HCT116 (cell line): ENCODE measurements at places on chromosomes 7 and 10. TPM values are rescaled to one million over a fixed set of nuclear protein-coding genes. Genes with fewer than 3 reads are reported as not detected.
A peak's percentile ranks its signal among the peaks of the same experiment; 100 is the strongest.

GRCh38 chr10:2924431-2924830, 142.9 kb upstream of the PFKP start:
- no peaks in the 10 kb centered on the region for H3K36me3 ChIP-seq
- no peaks in the 10 kb centered on the region for H3K4me1 ChIP-seq
- H3K27ac ChIP-seq = no peak overlapping the region

- no peak for DNase-seq
- H3K27ac ChIP-seq = no peak overlapping the region
- no peaks in the 10 kb centered on the region for H3K27me3 ChIP-seq
- no peak overlapping the region for H3K4me3 ChIP-seq
- H3K4me1 ChIP-seq = peaks cover 15% of the 10 kb centered on the region
- no peaks in the 10 kb centered on the region for H3K36me3 ChIP-seq
Measured at GRCh38 chr10:91596825-91597196, 36.1 kb downstream of the PPP1R3C start.

GRCh38 chr10:69372126-69372980, 44.4 kb downstream of the TACR2 start:
- H3K27ac ChIP-seq = no peak overlapping the region
- H3K4me1 ChIP-seq = no peaks in the 10 kb centered on the region
- no peak for DNase-seq
- H3K4me3 ChIP-seq = no peak overlapping the region

DNA sequence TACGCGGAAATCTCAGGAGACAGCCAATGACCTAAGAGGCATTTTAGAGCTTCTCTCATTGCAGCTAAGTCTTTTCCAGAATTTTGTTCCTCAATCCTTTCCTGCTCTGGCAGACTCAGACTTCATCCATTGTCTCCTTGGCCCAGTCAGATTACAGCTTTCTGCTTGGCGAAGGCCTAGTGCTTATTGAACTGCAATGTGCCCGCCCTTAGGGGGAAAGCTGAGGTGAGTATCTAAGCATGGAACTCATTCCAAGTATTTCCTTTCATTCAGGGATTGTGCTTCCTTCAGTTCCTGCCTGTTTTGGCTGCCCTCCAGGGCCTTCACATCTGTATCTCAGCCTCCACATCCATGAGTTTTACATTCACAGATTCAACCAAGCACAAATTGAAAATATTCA, 37.5 kb downstream of the PRLHR start:
- no peaks in the 10 kb centered on the region for H3K36me3 ChIP-seq
- no peak overlapping the region for H3K27ac ChIP-seq
- no peaks in the 10 kb centered on the region for H3K4me1 ChIP-seq
- H3K27me3 ChIP-seq = peaks cover 7% of the 10 kb centered on the region; the same call in 1 of the 2 replicates
- DNase-seq = no peak

GRCh38 chr7:69927461-69927860, 329.2 kb downstream of the AUTS2 start:
- H3K4me3 ChIP-seq = no peak overlapping the region
- no peak overlapping the region for H3K27ac ChIP-seq
- no peaks in the 10 kb centered on the region for H3K36me3 ChIP-seq
- no peaks in the 10 kb centered on the region for H3K27me3 ChIP-seq

DNA sequence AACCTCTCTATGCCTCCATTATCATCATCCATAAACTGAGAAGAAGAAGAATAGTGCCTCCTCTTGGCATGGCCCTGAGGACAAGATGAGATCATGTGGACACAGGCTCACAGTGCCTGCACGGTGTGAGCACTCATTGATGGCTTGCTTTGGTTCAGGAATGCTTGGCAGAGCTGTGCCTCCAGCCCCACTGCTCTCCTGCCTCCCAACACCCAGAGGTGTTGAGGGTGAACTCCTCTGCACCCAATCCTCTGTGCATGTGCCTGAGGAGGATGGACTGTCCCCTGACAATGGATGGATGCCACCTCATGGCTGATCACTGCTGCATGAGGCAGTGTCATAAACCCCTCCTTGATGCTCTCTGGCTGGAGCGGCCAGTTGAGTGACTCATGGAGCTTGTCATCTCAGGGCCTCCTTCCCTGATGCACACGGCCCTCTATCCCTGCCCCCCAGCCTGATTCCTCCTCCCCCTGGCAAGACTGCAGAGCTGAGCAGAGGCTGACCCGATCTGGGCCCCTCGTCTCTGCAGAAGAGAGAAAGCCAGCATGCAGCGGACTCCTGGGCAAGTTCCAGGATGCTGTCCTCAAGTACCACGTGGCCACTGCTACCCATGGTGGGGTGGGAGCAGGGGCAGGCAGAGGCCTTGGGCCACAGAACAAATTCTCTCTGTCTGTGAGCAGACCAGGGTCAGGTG, 136.3 kb downstream of the KCNMA1 start:
- peaks cover 20% of the 10 kb centered on the region for H3K4me1 ChIP-seq
- H3K27ac ChIP-seq = no peak overlapping the region
- H3K27me3 ChIP-seq = no peaks in the 10 kb centered on the region

GRCh38 chr10:80152820-80153219, 20.3 kb downstream of the PLAC9 start:
- H3K27ac ChIP-seq = no peak overlapping the region
- peaks cover 15% of the 10 kb centered on the region for H3K4me1 ChIP-seq
- H3K27me3 ChIP-seq = no peaks in the 10 kb centered on the region
- no peak overlapping the region for H3K4me3 ChIP-seq

GRCh38 chr7:63900394-63901203, 98.0 kb upstream of the ZNF722 start:
- H3K36me3 ChIP-seq = no peaks in the 10 kb centered on the region
- H3K4me3 ChIP-seq = no peak overlapping the region
- no peak overlapping the region for H3K27ac ChIP-seq
- no peak for DNase-seq
- no peaks in the 10 kb centered on the region for H3K4me1 ChIP-seq

DNA sequence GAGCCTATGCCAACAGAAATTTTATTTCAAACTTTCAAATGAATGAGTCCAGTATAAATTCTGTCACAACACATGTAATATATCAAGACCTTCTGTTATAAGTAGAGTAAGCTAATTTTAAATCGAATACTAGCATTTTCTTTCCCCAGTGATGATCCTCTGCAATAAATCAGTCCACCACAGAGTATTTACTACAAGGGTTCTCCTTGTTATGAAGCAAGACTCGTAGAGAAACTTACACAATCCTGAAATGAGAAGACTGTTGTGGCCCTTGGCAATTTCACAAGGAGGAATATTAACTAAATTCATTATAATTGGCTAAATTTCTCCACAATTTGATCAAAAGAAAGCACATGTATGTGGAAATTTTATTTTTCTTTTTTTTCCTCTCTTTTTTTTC, 312.4 kb upstream of the DGKB start:
- no peak for DNase-seq
- no peak overlapping the region for H3K4me3 ChIP-seq
- H3K27ac ChIP-seq = no peak overlapping the region
- H3K27me3 ChIP-seq = no peaks in the 10 kb centered on the region
- H3K4me1 ChIP-seq = no peaks in the 10 kb centered on the region
- no peaks in the 10 kb centered on the region for H3K36me3 ChIP-seq

DNA sequence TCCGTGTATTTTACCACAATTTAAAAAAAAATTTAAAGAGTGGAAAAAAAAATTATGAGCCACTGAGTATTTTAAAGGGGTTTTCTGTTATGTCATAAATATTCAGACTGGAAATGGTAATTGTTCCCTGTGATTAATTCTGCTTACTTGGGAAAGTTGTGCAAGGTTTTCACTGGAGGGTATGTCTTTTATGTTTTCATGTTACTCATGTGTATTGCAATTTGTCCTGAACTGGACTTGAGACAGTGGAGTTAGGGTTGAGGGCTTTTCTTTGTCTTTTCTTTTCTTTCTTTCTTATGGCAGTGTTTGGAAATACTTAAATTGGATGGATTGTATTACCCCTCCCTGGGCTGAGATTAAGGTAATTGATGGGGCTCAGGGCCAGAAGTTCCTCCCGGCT, 257.7 kb downstream of the BAMBI start:
- peaks cover 2% of the 10 kb centered on the region; the same call in 1 of the 2 replicates for H3K4me1 ChIP-seq
- H3K36me3 ChIP-seq = no peaks in the 10 kb centered on the region
- H3K4me3 ChIP-seq = no peak overlapping the region
- H3K27ac ChIP-seq = no peak overlapping the region

DNA sequence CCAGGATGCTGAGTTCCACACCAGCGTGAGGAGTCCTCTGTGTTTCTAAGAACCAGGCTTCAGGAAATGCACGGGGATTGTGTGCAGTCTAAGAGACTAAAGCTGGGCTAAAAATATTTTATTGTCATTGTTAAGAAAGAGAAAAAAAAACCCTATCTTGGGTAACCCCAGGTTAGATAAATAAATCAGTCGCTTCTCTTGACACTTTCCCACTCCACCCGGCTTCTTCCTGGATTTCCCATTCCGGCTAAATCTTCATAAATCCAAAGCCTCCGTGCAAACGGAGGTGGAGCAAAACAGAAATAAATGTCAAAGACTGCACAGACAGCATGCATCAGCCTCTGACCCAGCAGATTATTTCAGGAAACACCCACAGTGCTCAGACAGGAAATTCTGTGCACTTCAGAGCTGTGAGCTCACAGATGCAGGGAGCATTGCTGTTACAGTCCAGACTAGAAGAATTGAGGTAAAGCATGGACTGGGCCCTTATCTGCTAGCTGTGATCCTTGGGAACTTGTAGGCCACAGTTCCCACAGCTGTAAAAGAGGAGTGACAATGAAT, 44.8 kb upstream of the GRID1 start:
- DNase-seq = no peak
- no peak overlapping the region for H3K27ac ChIP-seq
- H3K4me3 ChIP-seq = no peak overlapping the region
- H3K36me3 ChIP-seq = no peaks in the 10 kb centered on the region
- H3K4me1 ChIP-seq = peaks cover 8% of the 10 kb centered on the region
- H3K27me3 ChIP-seq = no peaks in the 10 kb centered on the region

DNA sequence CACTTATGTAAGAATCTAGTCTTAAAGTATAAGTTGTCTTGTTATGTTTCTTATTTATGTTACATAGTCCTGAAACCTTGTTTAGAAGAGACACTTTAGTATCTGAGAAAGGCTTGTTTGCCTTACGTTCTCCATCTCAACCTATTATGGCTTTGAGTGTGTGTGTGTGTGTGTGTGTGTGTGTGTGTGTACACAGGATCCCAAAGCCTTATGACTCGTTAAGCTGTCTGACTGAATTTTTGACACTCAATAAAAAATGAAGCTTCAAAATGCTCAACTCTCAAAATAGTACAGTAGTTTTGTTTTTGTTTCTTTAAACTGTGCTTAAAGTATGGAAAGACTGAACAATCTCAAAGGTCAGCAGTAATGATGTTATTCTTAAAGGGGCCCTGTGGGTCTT, 18.0 kb downstream of the CALU start:
- H3K4me3 ChIP-seq = no peak overlapping the region
- H3K27me3 ChIP-seq = no peaks in the 10 kb centered on the region
- no peaks in the 10 kb centered on the region for H3K4me1 ChIP-seq
- H3K36me3 ChIP-seq = peaks cover 42% of the 10 kb centered on the region
- H3K27ac ChIP-seq = no peak overlapping the region

DNA sequence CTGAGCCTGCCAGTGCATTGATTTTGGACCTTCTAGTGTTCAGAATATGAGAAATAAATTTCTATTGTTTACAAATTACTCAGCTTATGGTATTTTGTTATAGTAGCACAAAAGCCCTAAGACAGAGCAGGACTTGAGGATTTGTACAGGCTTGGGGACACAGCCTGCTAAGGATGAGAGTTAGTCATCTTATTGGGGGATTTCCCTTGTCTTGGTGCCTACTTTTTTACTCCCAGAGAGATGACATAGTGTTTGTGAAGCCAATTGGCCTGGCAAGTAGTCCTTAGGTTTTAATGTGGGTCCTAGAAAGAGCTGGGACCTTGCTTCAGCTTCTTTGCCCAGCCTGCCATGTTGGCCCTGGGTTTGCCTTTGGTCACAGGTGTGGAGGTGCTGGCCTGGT, 364.0 kb downstream of the REEP3 start:
- no peaks in the 10 kb centered on the region for H3K36me3 ChIP-seq
- no peak overlapping the region for H3K4me3 ChIP-seq
- no peaks in the 10 kb centered on the region for H3K27me3 ChIP-seq
- peaks cover 11% of the 10 kb centered on the region; the same call in 1 of the 2 replicates for H3K4me1 ChIP-seq
- no peak overlapping the region for H3K27ac ChIP-seq

GRCh38 chr10:53918755-53919154, 882.3 kb downstream of the PCDH15 start:
- no peaks in the 10 kb centered on the region for H3K4me1 ChIP-seq
- H3K4me3 ChIP-seq = no peak overlapping the region
- no peaks in the 10 kb centered on the region for H3K36me3 ChIP-seq
- DNase-seq = no peak

GRCh38 chr7:64630496-64630895, 35.4 kb upstream of the ZNF107 start:
- peak; percentile 16 for DNase-seq
- H3K4me1 ChIP-seq = no peaks in the 10 kb centered on the region
- H3K27me3 ChIP-seq = no peaks in the 10 kb centered on the region
- no peaks in the 10 kb centered on the region for H3K36me3 ChIP-seq

- H3K4me3 ChIP-seq = no peak overlapping the region
- peaks cover 31% of the 10 kb centered on the region for H3K4me1 ChIP-seq
- no peaks in the 10 kb centered on the region for H3K36me3 ChIP-seq
- H3K27me3 ChIP-seq = no peaks in the 10 kb centered on the region
- no peak for DNase-seq
- no peak overlapping the region for H3K27ac ChIP-seq
Measured at GRCh38 chr10:33802566-33802965, 468.1 kb upstream of the NRP1 start.

GRCh38 chr10:11395581-11396310, 215.7 kb downstream of the USP6NL start:
- no peaks in the 10 kb centered on the region for H3K4me1 ChIP-seq
- DNase-seq = no peak
- H3K27ac ChIP-seq = no peak overlapping the region
- H3K27me3 ChIP-seq = peaks cover 14% of the 10 kb centered on the region
- H3K4me3 ChIP-seq = no peak overlapping the region

GRCh38 chr10:98340261-98340939, 72.4 kb upstream of the LOXL4 start:
- peaks cover 29% of the 10 kb centered on the region for H3K27me3 ChIP-seq
- no peaks in the 10 kb centered on the region for H3K36me3 ChIP-seq
- H3K27ac ChIP-seq = no peak overlapping the region
- DNase-seq = no peak
- H3K4me3 ChIP-seq = no peak overlapping the region

- no peaks in the 10 kb centered on the region for H3K36me3 ChIP-seq
- no peak for DNase-seq
- no peaks in the 10 kb centered on the region for H3K27me3 ChIP-seq
- peaks cover 21% of the 10 kb centered on the region; the same call in 1 of the 2 replicates for H3K4me1 ChIP-seq
Measured at GRCh38 chr7:149353739-149354504, 91.9 kb downstream of the ZNF783 start.

The CACNA2D1 gene
- total RNA-seq = 0.27 TPM

The RNF32 gene
- total RNA-seq = 3.4 TPM

The NFE2L3 gene
- total RNA-seq = 27.0 TPM

The AKR1B15 gene
- total RNA-seq = not detected

The ACSM6 gene
- total RNA-seq = not detected

The SLC39A12 gene
- not detected for total RNA-seq

The PON3 gene
- 2.6 TPM for total RNA-seq

The BICC1 gene
- total RNA-seq = not detected

The RBP3 gene
- not detected for total RNA-seq

The SUN3 gene
- total RNA-seq = 4.5 TPM

The EEPD1 gene
- 4.2 TPM for total RNA-seq
